ENCODE measurements at places on chromosomes 1 and 21.

GRCh38 chr1:225879521-225880221, 2.5 kb downstream of the TMEM63A start:
- no peak for ATAC-seq

- no peak for ATAC-seq
Observed at GRCh38 chr1:205933671-205934618, 9.3 kb downstream of the SLC26A9 start.

- ATAC-seq, result no peak
Observed at GRCh38 chr1:107843989-107844388, 121.0 kb downstream of the VAV3 start.

GRCh38 chr1:91582431-91582921, 81.8 kb downstream of the CDC7 start:
- ATAC-seq, result no peak

DNA sequence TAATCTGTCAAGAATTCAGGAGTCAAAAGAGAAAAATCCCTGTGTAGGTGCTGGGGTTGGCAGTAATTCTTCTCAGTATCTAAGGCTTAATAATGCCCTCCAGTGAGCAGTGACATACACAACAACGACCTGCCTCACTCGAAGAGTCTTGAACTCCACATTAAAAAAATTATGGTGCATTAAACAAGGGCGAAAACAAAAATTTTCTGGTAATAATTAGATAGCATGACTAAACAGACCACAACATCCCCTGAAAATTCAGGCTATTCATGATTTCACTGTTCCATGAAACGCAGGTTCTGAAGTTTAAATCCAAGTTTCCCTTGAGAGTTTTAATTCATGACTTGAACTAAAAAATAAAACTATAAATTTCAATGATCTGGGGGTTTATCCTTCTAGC, 5.1 kb downstream of the SRSF4 start:
- no peak for ATAC-seq

DNA sequence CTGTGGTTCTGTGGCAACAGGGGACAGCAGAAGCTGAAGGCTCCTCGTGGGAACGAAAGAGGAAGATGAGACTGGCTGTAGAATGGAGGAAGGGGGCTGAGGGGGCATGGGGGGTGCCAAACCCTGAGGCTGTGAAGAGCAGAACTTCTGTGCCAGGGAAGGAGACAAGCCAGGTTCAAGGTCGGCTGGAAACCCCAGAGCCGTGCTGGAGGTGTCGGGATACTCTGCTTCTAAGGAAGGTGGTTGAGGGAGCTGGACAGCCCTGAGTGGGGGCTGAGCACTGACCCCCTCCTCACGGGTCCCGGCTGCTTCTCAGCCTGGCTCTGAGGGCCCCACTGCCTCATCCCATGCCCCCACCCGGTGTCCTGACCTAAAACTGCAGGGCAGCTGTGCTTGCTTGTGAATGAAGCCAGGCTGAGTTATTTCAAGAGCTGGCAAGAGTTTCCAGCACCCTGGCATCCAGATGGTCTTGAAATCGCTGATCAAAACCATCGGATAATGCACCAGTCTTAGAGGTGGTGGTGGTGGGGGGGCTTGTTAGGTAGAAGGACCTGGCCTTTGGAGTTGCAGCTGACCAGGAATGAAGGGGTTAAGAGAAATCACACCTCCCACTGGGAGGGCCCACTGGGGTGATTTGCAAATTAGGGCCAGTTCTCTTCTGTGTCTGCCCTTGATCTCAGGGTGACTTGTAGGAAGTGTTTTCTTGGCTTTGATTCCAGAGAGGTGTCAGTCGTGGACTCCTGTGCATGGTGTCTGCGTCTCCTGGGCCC, 218.9 kb upstream of the C1orf174 start:
- ATAC-seq, result no peak

DNA sequence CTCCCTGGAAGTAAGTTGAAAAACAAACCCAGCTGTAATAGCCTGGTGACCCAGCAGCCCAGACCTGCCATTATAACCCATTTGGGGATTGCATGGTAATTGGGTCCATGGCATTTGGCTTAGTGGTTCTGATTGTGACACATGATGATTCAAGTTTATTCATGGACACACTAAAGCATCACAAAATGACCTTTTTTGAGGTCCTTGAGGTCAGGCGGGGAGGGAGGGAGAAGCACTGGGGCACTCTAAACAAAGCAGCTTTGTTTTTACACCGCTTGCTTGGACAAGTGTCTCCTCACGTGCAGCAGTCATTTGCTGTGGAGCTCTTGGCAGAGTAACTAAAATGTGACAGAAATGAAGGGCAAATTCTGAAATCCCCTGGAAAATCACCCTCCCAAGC, 241.0 kb upstream of the SGIP1 start:
- ATAC-seq, result no peak

DNA sequence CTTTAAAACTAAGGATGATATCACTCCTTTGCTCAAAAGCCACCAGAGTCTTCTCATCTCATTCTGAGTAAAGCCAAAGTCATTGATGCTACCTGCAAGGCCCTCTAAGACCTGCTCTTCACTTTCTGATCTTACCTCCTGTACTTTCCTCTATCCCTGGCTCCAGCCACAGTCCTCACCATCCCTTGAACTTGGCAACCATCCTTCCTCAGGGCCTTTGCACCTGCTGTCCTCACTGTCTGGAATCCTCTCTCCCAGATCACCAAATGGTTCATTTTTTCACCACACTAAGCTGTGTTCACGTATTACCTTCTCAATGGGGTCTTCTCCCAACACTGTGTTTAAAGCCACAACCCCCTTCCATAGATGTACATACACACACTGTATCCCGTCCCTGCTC, 4.3 kb upstream of the PHLDA3 start:
- no peak for ATAC-seq

DNA sequence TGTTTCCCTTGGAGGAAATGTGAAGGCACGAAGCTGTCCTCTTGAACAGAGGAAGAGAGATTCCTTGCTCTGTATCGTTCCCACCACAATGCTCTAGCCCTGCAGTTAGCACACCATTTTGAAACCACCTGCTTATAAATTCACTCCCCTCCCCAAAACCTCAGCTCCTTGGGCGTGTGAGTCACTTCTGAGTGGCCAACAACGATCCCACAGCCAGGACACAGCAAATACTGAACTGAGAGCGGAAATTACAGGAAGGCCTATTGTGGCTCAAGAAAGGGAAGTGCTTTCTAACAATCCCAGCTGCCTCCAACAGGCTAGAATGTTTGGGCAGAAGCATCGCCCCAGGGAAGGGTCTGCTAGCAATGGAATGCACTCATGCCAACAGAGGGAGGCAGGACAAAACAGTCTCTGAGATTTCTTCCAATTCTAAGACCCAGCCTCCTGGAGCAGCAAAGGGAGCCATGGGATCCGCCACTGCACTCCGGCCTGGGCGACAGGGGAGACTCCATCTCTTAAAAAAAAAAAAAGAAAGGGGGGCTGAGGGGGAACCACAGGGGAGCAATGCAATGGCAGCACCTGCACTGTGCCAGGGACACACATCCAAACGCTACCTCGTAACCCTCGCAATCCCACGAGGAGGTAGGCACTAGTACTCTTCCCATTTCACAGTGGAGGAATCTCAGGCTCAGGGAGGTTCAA, 1.9 kb downstream of the TMEM53 start:
- ATAC-seq, result no peak

DNA sequence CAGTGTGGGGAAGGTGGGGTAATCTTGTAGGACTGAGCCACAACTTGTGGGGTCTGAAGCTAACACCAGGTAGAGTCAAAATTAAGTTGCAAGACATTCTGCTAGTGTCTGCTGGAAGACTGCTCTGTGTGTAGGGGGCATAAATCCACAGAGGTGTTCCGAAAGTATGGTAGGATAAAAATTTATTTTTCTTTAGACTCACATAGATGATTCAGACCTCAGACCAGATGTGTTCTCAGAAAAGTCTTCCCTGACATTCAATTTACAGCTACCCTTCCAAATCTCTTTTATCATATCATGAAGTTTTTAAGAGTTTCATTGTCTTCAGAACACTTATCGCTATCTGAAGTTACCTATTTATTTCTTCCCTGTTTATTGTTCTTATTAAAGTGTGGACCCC, 21.3 kb downstream of the DUSP10 start:
- no peak for ATAC-seq

DNA sequence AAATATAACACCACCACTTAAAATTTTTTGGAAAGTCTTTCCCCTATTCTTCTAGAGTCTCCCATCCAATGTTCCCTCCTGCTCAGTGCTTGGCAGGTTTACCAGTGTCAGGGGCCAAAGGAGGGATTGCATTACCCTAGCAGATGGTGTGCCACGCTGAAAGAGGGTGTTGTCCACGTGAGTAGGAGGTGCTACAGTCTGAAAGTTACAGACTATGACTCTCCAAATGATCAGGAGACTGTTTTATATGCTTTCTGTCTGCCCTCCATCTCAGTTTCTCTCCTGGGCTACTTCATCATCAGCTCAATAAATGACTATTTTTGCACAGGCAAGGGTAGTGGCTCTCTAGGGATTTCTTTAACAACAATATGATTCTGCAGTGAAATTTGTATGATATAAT, 31.3 kb upstream of the ANGPTL7 start:
- ATAC-seq, result no peak

- no peak for ATAC-seq
Observed at GRCh38 chr1:203870245-203870644, 8.8 kb downstream of the SNRPE start.

DNA sequence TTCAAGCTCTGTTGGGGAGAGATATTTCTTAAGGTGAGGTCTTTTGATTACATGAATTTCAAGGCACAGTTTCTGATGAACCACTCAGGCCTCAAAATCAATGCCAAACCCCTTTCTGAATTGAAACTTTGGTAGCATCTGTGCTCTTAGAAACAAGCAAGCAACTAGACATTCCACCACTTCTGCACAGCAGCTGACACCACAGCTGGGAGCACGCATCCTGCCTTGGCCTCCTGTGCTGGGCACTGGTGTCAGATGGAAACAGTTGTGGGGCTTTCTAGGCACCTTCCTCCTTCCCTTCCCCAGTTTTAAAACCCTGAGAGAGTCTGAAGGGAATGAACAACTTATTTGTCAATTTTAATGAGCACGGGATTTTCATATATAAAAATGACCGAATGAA, 360.2 kb downstream of the ADGRL2 start:
- ATAC-seq, result no peak
